ENCODE measurements at places on chromosomes 5 and 9.
A peak's percentile ranks its signal among the peaks of the same experiment; 100 is the strongest.

DNA sequence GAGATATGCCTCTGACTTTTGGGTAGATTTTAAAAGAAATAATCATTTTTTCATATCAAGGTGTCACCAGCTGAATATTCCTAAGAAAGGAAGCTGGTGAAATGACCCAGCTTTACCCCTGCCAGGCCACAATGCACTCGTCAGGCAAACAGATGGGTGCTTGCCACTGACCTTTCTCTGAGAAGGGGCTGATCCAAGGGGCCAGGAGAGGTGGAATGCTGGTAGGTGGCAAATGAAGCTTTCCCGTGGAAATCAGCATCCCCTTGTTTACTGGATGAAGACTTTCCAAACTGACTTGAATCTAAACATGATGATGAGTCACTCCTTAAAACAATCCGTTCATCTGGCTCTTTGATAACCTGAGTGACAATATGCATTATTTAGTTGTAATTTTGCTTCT lies 44.3 kb upstream of the PLPP6 start:
- DNase-seq, result no peak

GRCh38 chr5:42586625-42587024 lies 163.4 kb downstream of the GHR start:
- no peak for DNase-seq

- no peak for DNase-seq
These were observed 156.9 kb downstream of the CDH6 start for GRCh38 chr5:31350395-31350794.

- DNase-seq, result no peak
These were observed 204.8 kb downstream of the CDH9 start for GRCh38 chr5:26833596-26833995.

GRCh38 chr9:133377721-133378216 lies 1.6 kb downstream of the STKLD1 start:
- DNase-seq, result no peak

DNA sequence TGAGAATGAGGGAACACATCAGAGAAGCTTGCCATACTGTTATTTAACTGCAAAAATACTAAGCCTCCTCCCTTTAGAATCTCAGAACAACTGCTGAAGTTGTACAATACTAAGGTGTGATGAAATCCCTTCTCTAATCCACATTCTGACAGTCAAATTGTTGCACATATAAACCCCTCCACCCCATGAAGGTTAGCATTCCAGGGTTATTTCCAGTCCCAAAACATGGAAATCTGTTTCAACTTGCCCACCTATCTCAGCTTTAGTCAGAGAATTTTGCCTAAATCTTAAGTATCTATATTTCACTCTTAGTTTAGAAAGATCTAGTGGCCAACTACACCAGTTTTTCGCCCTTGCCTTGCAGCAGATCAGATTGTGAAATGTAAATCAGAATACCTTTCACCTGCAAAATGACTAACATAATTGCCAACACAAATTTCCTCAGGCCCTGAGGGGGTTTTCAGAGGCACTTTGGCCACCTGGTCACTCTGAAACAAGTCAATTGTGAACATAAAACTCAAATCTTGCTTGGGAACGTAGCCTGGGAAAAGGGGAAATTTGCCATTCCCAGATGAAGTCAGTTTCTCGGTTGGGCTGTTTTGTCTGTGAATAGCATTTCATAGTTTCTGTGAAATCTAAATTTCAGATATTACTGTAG lies 93.9 kb downstream of the EFNA5 start:
- DNase-seq, result no peak

DNA sequence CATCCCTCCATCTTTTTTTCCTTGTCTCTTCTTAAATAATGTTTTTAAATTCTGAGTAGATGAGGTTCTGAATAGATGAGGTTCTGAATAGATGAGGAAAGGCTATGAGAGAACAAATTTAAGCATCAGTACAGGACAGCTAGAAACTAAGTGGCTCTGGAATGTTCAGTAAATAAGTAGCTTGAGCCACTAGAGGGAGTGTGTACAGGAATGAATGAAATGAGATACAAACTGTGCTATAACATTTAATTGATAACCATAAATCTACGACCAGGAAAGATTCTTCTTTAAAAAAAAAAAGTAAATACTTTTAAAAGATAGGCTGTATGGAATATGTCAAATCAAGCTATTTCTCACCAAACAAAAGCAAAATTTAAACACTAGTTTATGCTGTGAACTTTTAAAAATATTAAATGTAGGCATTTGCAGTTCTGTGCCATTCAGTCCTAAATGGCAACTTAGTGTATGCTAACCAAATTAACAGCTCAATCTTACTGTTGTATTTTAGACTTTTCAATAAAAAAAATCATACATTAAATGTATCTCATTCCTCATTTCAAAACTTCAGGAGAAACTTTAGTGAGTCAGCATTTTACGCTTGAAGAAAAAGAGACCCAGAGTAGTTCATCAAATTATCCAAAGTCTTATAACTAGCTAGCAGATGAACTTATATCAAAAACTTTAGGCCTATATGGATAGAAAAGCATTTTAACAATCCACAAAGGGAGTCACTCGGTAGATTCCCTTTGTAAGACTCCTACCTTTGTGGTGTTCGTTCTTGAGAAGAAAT lies 70.4 kb upstream of the SNX2 start:
- DNase-seq, result peak; percentile 28

DNA sequence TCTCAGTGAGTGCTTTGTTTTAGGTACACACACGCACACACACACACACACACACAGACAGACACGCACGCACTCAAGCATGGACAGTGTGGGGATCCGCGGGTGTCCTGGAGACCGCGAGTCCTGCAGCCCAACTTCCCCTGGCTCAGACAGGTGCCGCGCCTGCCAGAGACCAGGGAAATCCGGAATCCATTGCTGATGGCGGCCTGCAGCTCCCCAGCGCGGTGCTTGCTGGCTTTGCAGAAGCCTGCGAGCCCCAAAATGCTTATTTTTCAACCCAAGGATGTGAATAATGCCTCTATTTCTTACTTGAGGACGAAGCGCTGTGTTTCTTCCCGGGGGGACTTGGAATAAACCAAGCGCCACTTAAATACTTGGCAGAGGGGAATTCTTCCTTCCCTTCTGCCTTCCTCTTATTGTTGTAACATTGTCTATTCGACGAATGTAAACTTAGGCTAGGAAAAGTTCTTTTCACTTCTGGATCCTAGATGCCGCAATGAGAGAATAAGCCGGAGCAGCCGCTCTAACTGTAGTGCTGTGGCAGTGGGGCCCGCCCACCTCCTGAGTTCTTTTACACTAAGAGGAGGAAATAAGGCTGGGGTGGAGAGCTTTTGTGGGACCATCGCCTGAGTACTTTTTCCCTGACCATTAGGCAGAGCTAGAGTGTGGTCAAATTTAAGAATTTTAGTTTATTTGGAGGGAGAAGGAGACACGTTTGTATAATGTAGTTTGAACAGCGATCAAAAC lies 802 bp downstream of the ITGA2 start:
- DNase-seq, result peak; percentile 60

DNA sequence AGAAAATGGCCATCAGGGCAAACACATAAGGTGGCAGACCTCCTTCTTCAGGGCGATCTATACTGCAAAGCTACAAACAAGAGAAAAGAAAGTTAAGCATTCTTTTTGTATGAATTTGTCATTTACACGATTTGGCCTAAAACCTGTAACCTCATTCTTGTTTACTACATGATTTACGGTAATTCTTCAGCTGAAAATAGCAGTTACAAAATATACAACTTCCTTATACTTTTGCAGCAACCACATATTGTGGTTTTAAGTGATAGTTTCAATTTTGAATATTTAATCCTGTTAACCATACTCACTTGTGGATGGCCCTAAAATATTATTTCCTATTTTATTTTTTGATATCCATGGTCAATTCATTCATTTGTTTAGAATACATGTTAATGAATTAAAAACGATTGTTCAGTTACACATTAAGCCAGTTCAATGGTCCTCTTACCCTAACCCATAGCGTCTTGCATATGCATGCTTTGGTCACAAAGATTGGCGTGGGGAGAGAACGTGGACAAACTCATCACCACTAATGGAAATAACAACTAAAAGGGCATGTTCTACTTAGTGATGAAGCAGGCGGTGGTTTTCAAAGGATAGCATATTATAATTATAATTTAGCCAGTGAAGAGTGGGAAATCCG lies 16.6 kb downstream of the TUT7 start:
- DNase-seq, result no peak

GRCh38 chr5:172807766-172808311 lies 26.2 kb upstream of the ERGIC1 start:
- DNase-seq, result no peak
